Fibroblast of mammary gland (primary cell): ENCODE measurements at places on chromosomes 2 and 18.
A peak's percentile ranks its signal among the peaks of the same experiment; 100 is the strongest.

DNA sequence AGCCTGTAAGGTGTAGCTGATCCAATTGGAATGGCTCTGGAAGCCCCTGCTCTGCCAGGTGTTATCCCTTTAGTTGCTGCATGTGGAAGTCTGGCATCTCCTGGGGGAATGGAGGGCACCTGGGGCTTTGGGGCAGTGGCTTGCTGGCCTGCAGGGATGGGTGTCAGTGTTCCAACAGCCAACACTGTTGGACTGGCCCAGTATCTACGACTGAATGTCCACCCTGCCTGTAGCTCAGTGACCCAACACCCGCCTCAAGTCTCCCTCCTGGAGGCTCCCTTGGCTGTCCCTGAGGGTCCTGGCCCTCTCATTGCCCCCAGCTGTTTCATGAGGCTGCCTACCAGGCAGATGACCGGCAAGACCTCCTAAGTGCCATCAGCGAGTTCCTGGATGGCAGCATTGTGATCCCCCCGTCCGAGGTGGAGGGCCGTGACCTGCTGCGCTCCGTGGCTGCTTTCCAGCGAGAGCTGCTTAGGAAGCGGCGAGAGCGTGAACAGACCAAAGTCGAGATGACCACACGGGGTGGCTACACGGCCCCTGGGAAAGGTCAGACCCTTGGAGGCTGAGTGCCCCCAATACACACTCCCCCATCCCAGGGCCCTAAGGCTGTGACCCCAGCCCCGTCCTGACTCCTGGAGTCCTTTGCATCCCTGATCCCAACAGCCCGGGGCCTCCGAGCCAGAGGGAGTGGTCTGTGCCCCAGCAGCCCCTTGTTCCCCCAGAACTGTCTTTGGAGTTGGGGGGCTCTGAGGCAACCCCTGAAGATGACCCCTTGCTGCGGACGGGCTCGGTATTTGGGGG is 7.7 kb downstream of the SLC4A3 start:
- DNase-seq = no peak

- no peak for DNase-seq
Measured at GRCh38 chr2:212066546-212066945, 472.1 kb downstream of the ERBB4 start.

GRCh38 chr2:144041612-144042011 is 478.3 kb downstream of the ZEB2 start:
- DNase-seq = no peak

DNA sequence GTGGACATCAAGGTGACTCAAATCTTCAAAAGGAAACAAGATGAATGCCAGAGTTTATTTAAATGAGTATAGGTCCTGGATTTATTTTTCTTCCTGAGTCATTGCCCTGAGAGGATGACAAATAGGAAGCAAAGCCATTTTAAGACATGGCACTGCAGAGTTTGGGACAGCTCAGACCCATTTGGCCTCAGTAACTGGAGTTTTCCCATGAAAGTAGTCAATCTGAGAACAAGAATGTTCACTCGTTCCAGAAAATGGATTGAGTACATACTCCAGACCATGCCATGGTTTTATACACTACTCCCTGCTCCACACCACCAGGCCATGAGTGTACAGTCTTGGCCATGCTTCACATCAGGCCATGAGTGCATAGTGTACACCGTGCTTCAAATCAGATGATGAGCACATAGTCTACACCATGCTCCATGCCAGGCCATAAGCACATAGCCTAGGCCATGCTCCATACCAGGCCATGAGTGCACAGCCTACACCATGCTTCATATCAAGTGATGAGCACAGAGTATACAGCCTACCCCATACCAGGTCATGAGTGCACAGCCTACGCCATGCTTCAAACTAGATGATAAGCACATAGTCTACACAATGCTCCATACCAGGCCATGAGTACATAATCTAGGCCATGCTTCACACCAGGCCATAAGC is 202.4 kb downstream of the FBXO15 start:
- DNase-seq = peak; percentile 81

- DNase-seq = no peak
Measured at GRCh38 chr2:238506371-238507068, 79.8 kb downstream of the ASB1 start.

DNA sequence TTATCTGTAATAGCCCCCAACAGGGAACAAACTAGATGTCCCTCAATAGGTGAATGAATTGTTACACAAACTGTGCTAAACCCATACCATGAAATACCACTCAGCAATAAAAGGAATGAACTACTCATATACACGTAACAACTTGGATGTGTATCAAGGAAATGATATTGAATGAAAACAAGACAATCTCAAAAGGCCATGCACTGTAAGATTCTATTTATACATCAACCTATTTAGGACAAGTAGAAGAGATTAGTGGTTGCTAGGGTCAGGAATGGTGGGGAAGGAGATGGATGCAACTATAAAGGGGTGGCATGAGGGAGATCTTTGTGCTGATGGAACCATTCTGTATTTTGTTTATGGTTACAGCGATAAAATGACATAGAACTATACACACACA is 47.1 kb downstream of the KANSL3 start:
- DNase-seq = no peak

- DNase-seq = peak; percentile 29
Measured at GRCh38 chr2:105431367-105432043, 32.7 kb upstream of the FHL2 start.

DNA sequence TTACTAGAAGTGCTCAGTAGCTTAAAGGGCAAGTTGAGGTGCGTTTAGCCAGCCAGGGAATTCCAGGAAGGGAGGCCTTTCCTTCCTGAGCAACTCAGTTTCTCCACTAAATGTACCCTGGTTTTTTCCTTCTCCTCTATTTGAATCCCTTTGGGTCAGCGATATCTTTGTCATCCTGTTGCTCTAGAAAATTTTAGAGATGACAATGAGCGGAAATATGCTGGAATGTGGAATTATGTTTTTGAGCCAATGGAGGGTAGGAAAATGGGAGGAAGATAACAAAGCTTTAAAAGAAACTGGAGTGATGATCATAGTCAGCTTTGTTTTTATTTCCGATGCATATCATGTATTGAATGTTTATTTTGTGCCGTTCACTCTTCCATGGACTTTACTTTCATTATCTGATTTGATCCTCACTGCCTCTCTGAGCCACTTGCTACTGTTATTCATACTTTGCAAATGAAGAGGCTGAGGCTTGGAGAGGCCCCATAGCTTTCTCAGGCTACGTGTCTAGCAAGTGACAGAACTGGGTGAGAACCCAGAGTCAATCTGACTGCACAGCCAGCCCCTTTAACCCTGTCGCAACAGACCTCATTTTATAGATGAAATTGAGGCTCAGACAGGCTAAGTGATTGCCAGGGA is 67.3 kb downstream of the NTSR2 start:
- DNase-seq = no peak

DNA sequence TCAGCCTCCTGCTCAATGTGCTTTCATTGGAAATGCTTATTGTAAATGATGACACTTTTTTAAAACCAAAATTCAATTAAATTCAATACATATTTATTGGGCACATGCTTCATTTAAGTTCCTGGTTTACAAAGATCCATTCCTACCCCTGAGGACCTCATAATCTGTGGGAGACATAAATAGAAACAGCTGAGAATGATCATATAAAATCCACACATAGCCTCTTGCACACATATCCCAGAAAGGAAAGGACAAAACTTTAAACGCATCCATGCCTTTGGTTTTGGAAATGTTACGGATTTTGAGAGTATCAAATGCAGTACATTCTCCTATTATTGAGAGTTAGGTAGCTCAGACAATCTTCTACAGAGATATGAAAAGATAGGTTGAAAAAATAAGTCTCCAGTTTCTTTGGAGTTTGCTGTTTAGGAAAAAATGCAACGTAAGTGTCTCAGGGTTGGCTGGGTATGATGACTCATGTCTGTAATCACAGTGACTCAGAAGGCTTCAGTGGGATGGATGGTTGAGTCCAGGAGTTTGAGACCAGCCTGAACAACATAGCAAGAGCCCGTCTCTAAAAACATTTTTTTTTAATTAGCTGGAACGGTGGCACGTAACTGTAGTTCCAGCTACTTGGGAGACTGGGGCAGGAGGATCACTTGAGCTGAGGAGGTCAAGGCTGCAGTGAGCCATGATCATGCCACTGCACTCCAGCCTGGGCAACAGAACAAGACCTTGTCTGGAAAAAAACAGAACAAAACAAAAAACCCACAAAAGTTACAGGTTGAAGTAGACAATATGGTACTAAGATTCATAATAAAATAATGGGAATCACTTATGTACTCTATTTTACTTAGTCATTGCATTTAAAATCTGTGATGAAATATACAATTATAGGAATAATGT is 3.9 kb upstream of the PRELID3A start:
- DNase-seq = peak; percentile 93

DNA sequence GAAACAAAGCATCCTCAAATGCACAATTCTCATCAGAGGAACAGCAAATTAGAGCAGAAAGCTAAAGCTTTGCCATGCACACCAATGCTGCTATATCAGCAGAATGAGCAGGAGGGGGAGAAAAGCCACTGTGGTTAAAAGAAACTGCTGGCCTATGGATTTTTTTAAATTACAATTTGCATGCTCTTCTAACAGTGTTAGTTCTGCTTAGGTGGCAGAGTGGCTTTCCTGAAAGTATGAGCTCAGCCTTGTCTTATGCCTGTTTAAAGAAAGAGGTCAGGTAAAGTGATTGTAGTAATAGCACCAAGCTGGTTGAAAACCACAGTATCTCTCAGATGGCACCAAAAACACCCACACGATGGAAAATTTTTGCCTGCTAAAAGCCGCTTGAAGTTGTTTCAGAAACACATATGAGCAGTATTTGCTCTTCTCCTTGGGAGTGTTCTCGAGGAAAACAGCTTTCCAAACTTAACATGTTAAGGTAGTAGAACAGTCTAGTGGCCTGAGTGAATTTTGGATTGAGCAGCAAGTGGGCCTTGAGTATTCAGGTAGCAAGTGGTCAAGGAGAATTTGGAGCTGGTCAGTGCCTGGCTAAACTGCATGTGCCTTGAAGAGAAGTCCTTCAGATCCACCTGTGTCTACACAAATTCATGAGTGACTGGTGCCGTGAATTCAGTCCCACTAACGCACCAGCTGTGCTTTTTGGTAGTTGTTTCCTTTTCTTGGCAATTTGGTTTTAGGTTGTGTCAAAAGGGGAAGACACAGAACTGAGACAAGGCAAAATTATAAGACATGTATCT is 19.6 kb upstream of the NDUFV2 start:
- no peak for DNase-seq

- DNase-seq = no peak
Measured at GRCh38 chr2:176157499-176158185, 535 bp downstream of the HOXD3 start.

DNA sequence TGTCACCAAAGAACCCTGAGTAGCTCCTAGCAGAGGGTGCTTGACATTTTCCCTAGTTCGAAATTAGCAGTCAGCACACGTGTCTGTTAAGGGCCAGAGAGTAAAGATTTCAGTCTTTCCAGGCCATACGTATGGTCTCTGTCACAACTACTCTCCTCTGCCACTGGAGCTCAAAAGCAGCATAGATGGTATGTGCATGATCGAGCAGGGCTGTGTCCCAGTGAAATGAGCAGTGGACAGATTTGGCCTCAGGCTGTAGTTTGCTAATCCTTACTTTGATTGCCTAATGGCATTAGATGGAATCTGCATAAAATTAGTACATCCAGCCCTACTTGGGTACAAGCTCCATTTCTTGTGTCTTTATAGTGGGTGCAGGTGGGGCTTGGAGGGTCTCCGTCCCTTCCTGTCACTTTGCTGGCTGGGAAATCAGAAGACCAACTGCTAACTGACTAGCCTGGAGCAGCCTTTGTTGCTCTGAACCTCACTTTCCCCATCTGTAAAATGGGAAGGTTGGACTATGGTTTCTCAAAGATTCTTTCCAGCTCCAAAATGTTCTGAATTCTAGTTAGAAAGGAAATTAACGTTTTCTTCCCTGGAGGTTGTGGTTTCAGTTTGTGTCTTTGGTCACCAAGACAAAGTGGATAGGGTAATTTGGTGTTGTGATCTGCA is 108.5 kb downstream of the GLI2 start:
- no peak for DNase-seq

- DNase-seq = no peak
Measured at GRCh38 chr18:49114556-49114955, 163.8 kb upstream of the SMAD7 start.

- peak; percentile 1 for DNase-seq
Measured at GRCh38 chr2:20992201-20992711, 51.6 kb downstream of the APOB start.

GRCh38 chr2:171482877-171483276 is 39.4 kb upstream of the CYBRD1 start:
- DNase-seq = no peak

- no peak for DNase-seq
Measured at GRCh38 chr18:12531749-12532148, 124.0 kb downstream of the PRELID3A start.

GRCh38 chr2:216563646-216564045 is 65.0 kb downstream of the RPL37A start:
- peak; percentile 51 for DNase-seq

DNA sequence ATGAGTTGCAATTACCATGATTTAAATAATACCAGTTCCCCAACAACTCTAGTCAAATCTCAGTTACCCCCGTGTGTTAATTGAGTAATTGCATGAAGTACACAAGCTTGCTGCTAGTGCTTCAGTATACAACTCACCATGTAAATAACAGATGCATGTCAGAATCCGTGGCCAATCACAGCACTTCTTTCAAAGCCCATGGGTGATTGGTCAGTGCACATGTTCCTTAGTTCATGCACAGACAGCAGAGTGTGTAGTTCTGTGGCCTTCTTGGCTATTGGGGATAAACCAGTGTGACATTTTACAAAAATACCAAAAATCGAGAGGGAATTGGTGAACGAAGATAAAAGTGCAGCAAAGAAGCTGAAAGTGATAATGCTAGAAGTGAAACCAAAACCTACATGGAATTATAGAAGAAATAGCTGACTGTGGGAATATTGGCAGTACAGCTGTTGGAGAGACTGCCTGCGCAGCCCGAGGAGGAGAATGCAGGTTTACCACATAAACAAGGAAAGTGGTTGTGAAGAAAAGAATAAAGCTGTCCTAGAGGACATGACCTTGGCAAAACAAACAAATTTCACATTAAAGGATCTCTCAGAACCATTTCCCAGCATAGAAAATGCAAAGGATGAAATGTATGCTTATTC is 59.4 kb downstream of the NEDD4L start:
- peak; percentile 5 for DNase-seq

GRCh38 chr2:241636182-241637017 is 558 bp downstream of the THAP4 start:
- DNase-seq = no peak

- DNase-seq = peak; percentile 47
Measured at GRCh38 chr2:69973335-69973735, 11.9 kb upstream of the ASPRV1 start.

GRCh38 chr2:204022550-204022949 is 86.0 kb downstream of the ICOS start:
- no peak for DNase-seq

GRCh38 chr18:13436576-13436975 is 218.0 kb downstream of the LDLRAD4 start:
- DNase-seq = no peak

DNA sequence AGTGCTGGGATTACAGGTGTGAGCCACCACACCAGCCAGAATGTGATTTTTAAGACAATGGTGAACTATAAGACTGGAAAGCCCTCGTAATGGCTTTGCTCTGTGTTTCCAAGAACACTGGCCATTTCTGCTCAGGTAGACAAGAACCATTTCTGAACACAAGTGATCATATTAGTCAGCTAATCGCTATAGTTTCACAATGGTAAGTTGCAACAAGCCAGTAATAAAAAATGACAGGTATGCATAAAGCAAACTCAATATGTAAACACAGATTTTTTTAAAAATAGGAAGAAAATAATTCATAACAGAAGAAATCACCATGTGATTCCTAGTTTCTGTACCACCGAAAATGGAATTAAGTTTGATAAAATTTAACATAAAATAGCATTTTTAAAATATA is 166.5 kb downstream of the THADA start:
- DNase-seq = no peak
